Activated naive CD4-positive, alpha-beta T cell treated with anti-CD3 and anti-CD28 coated beads for 36 hours (primary cell): ENCODE measurements at places on chromosomes 2 and 18. TPM values are rescaled to one million over a fixed set of nuclear protein-coding genes. Genes with fewer than 3 reads are reported as not detected.

DNA sequence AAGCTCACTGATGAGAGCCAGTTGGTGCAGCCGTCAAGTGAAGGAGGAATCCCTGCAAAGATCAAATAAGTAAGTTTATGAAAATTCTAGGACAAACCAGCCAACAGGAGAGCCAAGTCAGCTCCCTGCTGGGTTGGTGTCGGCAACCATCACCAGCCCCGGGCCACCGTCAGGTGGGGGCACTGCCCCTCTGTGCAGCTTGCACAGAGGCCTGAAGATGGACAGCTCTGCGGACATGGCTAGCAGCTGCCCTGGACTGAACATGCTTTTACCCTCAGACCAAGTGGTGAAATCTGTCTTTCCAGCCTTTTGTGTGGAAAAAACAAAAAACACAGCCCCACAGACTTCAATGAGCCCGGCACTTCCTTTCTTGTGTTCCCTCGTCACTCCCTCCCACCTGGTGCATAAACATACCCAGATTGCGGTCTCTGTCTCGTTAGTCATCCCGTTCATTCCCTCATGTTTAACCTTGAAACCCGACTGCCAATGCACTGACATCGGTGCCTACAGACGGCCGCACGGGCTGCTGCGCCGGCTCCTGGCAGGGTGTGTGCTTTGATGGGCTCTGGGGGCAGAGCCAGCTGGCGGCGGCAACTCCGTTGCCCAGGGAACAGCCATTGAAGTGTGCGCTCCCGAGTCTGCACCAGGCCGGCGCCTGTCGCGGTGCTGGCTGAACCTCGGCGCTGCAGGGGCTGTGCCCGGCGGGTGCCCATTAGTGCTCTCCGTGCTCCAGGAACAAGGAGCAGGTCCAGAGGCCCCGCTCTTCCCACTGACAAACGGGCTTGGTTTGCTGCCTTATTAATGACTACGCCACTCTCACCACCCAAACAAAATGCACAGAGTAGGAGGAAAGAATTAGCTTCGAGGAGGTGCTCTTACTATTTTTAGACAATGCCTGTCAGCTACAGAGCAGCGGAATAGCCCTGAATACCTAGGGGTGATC is 95.3 kb downstream of the EIPR1 start:
- H3K36me3 ChIP-seq = peaks cover 15% of the 10 kb centered on the region
- H3K27ac ChIP-seq = no peak overlapping the region
- peaks cover 12% of the 10 kb centered on the region for H3K4me1 ChIP-seq
- DNase-seq = no peak
- H3K27me3 ChIP-seq = no peaks in the 10 kb centered on the region

ABCG5 gene
- not detected for total RNA-seq

CCDC141 gene
- total RNA-seq = 4.6 TPM

FEV gene
- not detected for total RNA-seq
